ENCODE measurements at places on chromosomes 2 and 18.

DNA sequence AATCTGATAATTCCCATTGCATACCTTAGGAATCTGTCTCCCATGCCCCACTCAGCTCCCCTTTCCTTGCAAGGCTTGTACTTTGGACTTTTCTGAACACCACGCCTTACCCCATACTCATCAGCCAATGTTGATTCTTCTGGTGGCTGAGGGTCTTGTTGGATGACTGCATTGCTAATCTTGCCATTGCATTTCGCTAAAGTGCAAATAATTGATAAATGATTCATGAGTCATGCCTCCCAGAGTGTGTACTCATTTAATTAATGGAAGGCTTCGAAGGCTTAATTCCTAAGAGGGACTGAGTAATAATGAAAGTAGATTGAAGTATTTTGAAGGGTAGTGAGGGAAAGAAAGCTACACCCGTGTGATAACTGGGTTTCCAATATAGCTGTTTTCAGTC is 28.0 kb upstream of the PPP1R1C start:
- DNase-seq, result no peak

DNA sequence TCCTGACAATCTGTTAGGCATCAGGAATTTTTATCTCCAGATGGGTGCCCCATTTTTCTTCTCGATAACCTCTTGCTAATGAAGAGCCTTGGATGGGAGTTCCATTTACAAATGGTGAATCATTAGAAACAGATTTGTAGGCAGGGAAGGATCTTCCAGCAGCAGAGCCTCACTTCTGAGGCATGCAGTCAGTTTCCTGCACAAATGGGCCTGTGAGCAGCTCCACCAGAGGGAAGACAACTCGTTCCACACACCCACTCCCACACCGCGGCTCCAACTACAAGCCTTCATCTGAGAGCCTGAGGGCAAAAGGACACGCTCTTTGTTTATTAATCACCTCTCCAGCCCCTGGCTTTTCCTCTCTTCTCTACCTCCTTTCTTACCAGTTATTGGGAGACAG is 108.5 kb downstream of the CTAGE1 start:
- no peak for DNase-seq

- DNase-seq, result no peak
Measured at GRCh38 chr2:120269076-120269744, 16.6 kb downstream of the RALB start.

- peak; percentile 91 for DNase-seq
Measured at GRCh38 chr2:37802899-37803379, 122.1 kb upstream of the RMDN2 start.

Measured in PC-3 (cell line).